CD4-positive, alpha-beta T cell treated with Interleukin-1 beta for 1 hour (primary cell): ENCODE measurements at places on chromosomes 2 and 18.

- DNase-seq, result no peak
Measured at GRCh38 chr18:210733-211132, 52.4 kb downstream of the USP14 start.

- DNase-seq, result no peak
Measured at GRCh38 chr2:122329278-122329677, 573.8 kb downstream of the TSN start.

GRCh38 chr2:113216321-113216720, 42.5 kb downstream of the PSD4 start:
- no peak for DNase-seq

DNA sequence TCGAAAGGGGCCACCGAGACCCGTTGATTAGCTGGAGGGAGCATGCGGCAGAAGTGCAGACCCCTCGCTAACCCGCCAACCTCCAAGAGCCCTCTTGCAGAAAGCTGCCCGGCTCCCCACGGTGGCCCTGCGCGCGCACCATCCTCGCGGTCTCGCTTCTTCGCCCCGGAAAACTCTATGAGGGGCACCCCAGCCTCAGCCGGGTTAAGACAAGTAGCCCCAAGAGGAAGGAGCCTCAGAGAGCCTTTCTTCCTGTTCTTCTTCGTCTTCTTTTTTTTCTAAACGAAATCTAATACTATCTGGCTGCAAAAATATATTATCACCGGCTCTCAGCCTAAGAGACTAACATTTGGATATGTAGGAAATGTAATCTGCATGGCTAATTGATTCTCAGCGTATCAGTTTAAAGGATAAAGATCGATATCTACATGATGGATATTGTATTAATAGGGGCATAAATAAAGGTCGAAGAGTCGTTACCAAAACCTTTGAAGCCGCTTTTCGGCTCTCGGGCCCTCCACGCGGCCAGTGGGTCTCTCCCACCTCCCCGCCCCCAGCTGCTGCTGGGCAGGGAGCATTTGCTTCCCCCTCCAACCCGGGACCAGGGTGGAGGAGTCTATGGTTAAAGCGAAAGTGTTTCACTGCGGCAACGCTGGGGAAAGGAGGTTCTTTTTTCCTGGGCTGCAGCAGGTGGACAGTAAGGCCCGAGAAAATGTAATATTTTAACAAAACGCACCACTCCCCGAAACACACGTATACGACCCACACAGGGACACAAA, 6.1 kb upstream of the PAX3 start:
- DNase-seq, result no peak
